AG04450 (cell line): ENCODE measurements at places on chromosomes 3 and 15.
A peak's percentile ranks its signal among the peaks of the same experiment; 100 is the strongest.

DNA sequence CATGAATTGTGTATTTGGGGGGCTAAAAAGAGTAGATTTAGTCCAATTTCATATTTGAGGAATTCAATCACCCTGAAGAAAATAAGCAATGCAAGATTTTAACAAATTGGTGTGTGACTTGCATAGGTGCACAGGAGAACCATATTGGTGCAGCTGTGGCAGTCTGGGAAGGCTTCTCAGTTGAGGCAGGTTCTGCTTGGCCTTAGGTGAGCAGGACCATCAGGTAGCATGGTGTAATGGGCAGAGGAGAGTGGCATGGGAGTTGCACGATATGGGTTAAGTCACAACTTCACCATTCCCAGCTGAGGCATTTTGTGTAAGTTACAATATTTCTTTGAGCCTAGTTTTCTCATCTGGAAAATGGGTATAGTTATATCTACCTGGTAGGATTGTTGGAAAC lies 10.5 kb downstream of the EBLN2 start:
- DNase-seq, result no peak

- DNase-seq, result no peak
These were observed 745.0 kb upstream of the BCHE start for GRCh38 chr3:166582236-166582635.

DNA sequence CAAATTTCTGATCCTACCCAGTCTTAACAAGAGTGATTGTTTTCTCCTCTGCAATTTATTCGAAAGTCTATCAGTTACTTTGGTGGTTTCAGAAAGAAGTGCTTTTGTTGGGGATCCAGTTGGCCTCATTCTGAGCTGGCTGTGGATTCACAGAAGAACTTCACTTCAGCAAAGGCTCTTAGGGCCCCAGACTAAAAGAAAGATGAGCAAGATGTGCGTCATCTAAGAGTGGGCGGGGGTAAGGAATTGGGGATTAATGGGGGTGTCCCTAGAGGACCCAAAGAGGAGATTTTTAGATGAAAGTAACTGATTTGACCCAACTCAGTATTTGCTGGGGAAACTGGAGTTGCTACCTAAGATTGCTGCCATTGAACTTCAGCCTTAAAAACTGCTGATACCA lies 63.9 kb upstream of the TSEN2 start:
- no peak for DNase-seq

DNA sequence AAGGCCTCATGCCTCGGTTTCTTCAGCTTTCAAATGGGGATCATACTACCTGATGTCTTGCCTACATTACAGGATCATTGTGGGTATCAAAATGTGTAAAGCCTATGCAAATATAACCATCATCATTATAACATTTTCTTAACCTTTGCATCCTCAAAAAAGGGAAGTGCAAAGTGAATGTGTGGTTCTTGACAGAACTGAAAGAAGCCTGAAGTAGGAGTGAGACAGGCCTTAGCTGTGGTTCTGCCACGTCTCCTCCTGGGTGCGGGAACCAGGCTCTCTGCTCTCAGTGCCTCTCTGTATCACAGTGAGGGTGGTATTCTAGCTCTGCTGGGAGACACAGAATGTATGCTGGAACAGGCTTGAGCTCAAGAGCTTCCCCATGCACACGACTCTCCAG lies 316.9 kb upstream of the ICE2 start:
- no peak for DNase-seq

DNA sequence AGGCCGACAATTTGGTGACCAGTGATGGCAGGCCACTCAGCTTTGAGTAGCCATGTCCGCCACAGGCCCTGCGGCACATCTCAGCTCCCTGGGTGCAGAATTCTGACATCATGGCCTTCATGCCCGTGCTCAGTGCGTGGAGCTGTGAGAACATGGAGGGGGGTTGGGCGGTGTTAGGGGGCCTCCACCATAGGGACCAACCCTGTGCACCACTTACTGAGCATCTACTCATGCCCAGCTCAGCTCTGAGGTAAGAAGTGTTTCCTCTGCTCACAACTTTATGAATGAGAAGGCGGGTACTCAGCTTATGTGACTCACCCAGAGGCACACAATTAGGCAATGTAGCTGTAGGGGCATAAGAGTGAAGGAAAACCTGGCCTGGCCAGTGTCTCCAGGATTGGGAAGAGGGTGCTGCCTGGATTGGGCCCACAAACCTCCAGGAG lies 10.5 kb downstream of the ACOX2 start:
- DNase-seq, result peak; percentile 72

- no peak for DNase-seq
These were observed 24.5 kb upstream of the GMNC start for GRCh38 chr3:190886945-190887344.

DNA sequence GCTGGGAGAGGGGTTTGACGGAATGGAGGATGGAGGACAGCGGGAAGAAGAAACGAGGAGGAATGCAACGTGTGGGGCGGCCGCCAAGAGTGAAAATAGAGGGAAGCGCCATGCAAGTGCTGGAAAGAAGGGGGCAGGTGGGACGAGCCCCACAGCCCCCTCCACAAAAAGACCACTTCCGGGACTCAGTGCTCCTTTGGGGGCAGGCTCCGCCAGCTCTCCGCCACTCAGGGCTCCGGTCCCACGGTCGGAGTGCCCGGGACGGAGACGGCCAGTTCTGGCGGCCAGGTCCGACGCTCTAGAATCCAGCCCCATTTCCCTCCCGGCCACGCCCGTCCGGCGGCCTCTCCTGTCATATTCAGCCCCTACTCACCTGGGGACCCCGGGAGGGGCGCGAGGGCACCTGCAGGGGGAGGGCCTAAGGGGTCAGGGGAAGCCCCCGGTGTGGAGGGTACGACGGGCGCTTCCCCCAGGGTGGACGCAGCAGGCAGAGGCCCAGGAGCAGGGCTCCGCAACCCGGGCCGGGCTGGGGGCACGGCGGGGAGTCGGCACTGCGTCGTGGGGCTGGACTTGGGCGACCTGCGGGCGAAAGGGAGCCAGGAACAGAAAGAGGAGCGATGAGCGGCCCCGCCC lies 25.5 kb upstream of the CSPG4 start:
- no peak for DNase-seq

DNA sequence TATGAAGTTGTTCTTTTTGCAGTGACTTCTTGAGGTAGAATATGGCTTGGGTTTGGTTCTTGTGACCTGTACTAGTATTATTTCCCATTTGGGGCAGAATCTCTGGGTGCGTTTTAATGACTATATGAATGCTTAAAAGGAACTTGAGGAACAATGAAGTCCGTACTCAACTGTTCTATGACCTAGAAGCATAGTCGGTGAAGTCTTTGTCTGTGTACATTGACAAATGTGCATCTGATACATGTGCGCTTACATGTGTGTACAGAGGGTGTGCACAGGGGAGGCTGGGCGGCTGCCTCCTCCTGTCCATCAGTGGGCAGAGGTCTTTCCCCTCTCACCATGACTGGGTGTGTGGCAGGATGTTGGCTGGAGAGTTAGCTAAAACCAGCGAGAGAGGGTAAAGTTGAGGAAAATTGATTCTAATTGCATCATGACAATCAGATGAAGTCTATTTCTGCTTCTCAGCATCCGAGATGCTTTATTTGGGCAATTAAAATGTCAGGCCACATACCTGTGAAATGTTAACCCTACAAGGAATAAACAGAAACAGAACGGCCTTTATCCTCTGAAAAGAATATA lies 1.0 kb upstream of the NR2F2 start:
- DNase-seq, result no peak
